ENCODE measurements at places on chromosomes 11 and 22. TPM values are rescaled to one million over a fixed set of nuclear protein-coding genes. Genes with fewer than 3 reads are reported as not detected.

GRCh38 chr11:61963282-61964057 is 4.0 kb downstream of the FTH1 start:
- H3K4me3 ChIP-seq: peak overlapping the region; percentile 86
- peaks cover 61% of the 10 kb centered on the region for H3K4me1 ChIP-seq
- H3K27ac ChIP-seq: peak overlapping the region; percentile 100

DNA sequence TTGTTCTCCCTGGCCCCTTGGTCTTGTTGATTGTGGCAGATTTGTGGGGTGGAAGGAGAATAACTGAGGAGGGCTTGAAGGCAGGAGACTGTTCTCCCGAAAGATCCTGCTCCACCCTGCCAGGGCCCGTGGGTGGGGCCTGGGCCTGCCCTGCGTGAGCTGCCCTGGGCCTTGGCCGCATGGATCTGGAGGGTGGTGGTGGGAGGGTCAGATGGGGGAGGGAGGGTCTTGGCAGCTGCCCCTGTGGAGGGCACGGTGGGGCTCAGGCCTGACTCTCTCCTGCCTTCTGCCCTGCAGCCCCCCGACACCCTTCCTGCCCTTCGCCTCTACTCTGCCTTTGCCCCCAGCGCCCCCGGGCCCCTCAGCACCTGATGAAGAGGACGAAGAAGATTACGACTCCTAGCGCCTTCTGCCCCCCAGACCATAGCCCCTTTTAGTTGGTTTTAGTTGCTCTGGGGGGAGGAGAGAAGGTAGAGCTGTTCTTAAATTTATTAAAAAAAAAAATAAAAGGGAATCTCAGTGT is 1.9 kb downstream of the DRAP1 start:
- H3K27me3 ChIP-seq: no peaks in the 10 kb centered on the region
- H3K36me3 ChIP-seq: peaks cover 30% of the 10 kb centered on the region
- no peak for DNase-seq
- H3K4me1 ChIP-seq: peaks cover 33% of the 10 kb centered on the region
- peak overlapping the region; percentile 68 for H3K4me3 ChIP-seq
- no peak overlapping the region for H3K27ac ChIP-seq

DNA sequence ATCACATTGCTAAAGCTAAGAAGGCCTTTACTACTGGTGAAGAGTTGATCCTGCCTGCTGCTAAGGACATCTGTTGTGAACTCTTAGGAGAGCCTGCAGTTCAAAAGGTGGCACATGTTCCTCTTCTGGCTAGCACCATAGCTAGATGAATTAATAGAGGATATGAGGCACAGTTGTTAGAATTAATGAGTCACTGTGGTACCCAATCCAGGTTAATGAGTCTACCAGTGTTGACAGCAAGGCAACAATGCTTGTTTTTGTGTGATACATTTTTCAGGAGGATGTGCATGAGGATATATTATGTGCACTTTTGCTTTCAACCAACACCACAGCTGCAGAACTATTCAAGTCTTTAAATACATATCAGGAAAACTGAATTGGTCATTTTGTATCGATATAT is 12.0 kb downstream of the C11orf58 start:
- DNase-seq: no peak
- no peak overlapping the region for H3K4me3 ChIP-seq
- peaks cover 62% of the 10 kb centered on the region for H3K36me3 ChIP-seq
- H3K27ac ChIP-seq: no peak overlapping the region
- H3K27me3 ChIP-seq: no peaks in the 10 kb centered on the region

DNA sequence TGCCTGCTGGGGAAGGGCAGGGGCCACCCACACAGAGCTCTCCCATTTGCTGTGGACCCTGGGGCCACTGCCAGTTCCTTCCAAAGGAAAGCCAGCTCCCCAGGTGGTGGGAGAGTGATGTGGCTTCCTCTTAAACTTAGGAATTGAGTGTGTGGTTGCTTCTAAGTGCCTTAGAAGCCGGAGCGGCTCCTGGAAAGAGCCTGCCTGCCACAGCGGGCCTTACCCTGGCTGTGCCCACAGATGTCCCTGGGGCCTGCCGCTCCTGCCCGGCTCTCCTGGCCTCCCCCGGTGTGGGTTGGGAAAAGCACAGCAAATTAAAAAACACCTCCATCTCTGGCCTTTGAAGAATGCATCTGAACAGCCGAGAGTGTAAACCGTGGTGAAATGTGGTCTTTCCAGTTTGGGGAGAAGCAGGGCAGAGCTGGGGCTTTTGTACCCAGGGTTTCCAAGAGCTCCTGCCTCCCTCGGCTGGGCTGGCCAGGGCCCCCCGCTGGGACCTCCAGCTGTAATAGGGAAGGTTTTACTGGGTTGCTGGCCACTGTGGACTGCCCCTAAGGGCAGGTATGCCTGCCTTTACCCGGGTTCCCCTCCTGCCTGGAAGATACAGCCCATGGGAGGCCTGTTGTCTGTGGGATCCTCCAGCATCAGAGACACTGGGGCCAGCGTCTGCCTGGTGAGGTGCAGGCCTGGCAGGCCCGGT is 30.2 kb downstream of the LRP5 start:
- no peak for DNase-seq
- H3K27me3 ChIP-seq: no peaks in the 10 kb centered on the region
- H3K4me3 ChIP-seq: no peak overlapping the region
- peaks cover 97% of the 10 kb centered on the region for H3K4me1 ChIP-seq
- peak overlapping the region; percentile 83 for H3K27ac ChIP-seq
- no peaks in the 10 kb centered on the region for H3K36me3 ChIP-seq

- peaks cover 91% of the 10 kb centered on the region for H3K27me3 ChIP-seq
- DNase-seq: peak; percentile 96
- peaks cover 55% of the 10 kb centered on the region for H3K4me1 ChIP-seq
- H3K36me3 ChIP-seq: peaks cover 5% of the 10 kb centered on the region
Measured at GRCh38 chr11:124758355-124759265, 3.5 kb downstream of the ESAM start.

DNA sequence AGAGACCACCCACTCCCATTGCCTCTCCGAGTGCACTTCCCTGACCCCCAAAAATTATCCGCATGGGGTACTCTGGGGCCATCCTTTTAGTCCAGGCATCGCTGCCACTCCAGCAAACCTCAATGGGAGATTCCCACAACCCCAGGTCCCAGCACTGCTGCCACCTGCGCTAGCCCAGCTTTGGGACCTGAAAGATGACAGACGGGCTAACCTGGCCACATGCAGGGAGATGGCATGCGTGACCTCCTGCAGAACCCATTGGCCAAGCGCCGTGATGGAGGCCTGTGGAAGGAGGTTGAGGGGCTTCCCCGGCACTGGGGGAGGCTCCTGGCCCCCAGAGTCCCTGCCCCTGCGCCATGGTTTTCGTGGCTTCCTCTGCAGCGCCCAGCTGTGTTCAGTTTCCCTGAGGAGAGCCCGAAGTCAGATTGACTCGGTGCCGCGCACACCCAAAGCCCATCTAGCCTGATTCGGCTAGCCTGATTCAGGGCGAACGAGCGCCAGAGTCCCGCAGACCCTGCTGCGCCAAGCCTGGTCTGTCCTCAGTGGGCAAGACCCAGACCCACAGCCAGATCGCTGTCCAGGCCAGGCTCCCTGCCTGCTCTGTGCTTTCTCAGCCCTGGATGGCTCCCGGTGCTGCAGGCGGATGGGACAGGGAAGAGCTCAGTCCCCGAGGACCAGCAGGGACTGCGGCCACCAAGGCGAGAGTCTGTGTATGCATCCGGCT is 751 bp upstream of the WNT7B start:
- H3K36me3 ChIP-seq: no peaks in the 10 kb centered on the region
- peaks cover 48% of the 10 kb centered on the region for H3K27me3 ChIP-seq
- H3K4me3 ChIP-seq: peak overlapping the region; percentile 40
- DNase-seq: no peak
- H3K27ac ChIP-seq: no peak overlapping the region

- H3K4me3 ChIP-seq: peak overlapping the region; percentile 92
- no peaks in the 10 kb centered on the region for H3K36me3 ChIP-seq
- H3K27ac ChIP-seq: peak overlapping the region; percentile 91
- peaks cover 56% of the 10 kb centered on the region for H3K4me1 ChIP-seq
- DNase-seq: no peak
Measured at GRCh38 chr22:19121631-19122142, 525 bp downstream of the DGCR2 start.

DNA sequence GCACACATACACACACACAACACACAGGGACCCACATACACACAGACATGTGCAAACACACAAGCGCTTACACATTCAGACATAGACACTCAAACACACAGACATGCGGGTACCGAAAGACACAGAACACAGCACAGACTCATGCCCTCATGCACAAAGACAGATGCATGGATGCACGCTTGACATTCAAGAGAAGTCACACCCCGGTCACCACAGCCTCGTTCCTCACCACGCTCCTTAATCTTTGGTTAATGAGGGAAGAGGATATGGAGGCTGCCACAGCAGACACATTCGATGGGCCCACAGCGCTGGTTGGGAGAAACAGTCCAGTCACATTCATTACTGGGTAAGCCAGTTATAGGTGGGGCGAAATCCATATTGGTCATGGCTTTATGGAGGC is 51.9 kb upstream of the EIF3D start:
- DNase-seq: no peak
- H3K4me1 ChIP-seq: no peaks in the 10 kb centered on the region
- no peaks in the 10 kb centered on the region for H3K36me3 ChIP-seq

DNA sequence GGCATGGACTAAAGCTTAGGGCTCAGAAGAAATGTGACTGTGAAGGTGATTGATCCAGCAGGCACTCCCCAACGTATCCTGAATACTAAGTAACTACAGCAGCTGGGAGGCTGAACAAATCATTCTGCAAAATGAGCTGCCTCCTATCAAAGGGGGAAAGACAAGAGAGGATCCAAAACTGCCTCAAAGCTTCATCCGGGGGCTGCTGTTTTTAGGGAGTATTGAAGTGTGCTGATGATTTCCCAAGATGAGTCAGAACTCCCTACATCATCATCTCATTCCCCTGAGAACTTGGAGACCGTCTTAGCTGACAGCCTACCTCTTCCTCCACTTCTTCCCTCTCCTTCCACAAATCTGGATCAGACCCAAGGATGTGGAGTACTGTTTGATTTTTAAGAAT is 108.4 kb upstream of the GRAMD1B start:
- H3K4me1 ChIP-seq: no peaks in the 10 kb centered on the region
- no peak for DNase-seq
- H3K4me3 ChIP-seq: no peak overlapping the region
- peaks cover 24% of the 10 kb centered on the region for H3K27me3 ChIP-seq
- H3K27ac ChIP-seq: no peak overlapping the region

DNA sequence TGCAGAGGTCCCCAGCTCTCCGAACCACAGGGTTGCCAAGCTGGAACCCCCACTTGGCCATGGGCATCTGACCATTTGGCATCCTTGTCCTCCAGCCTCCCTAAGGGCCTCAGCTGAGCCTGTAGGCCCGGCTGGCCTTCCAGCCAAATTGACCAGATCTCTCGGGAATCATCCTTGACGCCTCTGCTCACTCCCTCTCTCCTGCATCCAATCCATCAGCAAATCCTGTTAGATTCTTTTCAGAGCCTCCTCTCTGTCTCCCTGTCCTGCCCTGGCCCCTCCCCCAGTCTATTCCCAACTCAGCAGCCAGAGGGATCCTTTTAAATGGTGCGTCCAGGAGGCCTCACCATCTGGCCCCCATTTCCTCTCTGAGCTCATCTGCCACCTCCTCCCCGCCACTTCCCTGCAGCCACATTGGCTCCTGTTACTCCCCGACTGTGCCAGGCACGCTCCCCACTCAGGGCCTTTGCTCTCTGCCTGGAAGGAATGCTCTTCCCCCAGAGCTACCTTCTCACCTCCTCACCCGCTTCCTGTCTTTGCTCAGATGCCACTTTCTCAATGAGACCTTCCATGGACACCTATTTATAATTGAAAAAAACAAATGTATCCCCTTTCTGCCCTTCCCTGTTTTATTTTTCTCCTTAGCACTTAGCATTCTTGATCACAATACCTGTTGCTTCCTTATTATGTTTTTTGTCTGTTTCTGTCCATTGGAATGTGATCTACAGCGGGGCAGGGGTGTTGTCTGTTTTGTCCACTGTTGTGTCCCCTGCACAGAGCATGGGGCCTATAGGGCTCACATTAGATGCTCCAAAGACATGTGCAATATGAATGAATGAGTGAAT is 78.1 kb downstream of the NFAM1 start:
- DNase-seq: no peak
- no peak overlapping the region for H3K27ac ChIP-seq
- peaks cover 16% of the 10 kb centered on the region for H3K4me1 ChIP-seq
- H3K27me3 ChIP-seq: no peaks in the 10 kb centered on the region

DNA sequence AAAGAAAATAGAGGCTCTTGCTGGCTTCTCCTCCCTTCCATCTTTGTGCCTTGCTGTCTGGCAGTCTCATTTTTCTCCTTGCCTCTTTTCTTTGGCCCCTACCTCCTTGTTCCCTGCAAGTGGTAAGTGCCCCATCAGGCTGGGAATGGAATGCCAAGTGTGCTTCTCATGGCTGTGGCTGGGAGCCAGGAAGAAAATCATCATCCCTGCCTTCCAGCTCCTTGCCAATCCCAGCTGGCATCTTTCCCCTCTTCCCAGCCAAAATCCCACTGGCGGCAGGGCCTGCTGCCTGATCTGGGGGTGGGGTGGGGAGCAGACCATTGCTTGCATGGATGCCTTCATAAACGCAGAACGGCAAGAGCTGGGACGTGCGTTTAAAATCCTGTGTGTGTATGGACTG is 27.0 kb upstream of the SLC25A18 start:
- H3K27me3 ChIP-seq: no peaks in the 10 kb centered on the region
- no peak overlapping the region for H3K27ac ChIP-seq
- no peak for DNase-seq
- H3K4me1 ChIP-seq: peaks cover 13% of the 10 kb centered on the region
- H3K4me3 ChIP-seq: no peak overlapping the region
- H3K36me3 ChIP-seq: no peaks in the 10 kb centered on the region

- peaks cover 8% of the 10 kb centered on the region for H3K4me1 ChIP-seq
- H3K27ac ChIP-seq: no peak overlapping the region
- peaks cover 7% of the 10 kb centered on the region for H3K27me3 ChIP-seq
- DNase-seq: no peak
- H3K4me3 ChIP-seq: no peak overlapping the region
Measured at GRCh38 chr11:107570015-107570414, 4.5 kb upstream of the ALKBH8 start.

DNA sequence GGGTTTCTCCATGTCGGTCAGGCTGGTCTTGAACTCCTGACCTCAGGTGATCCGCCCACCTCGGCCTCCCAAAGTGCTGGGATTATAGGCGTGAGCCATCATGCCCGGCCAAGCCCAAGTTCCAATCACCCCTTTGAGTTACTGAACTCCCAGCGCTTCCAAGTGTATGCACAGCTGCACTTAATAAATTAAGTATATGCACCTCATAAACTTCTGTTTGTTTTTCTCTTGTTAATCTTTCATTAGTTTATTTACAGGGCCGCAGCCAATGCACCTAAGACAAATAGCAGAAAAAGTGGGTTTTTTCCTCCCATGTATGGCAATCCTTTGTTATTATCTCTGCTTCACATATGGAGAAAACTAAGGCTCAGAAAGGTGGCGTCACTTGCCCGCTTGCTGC is 21.3 kb downstream of the SYN3 start:
- H3K36me3 ChIP-seq: no peaks in the 10 kb centered on the region
- no peak for DNase-seq
- H3K4me1 ChIP-seq: no peaks in the 10 kb centered on the region
- no peak overlapping the region for H3K4me3 ChIP-seq
- H3K27ac ChIP-seq: no peak overlapping the region

The POU2AF2 gene
- total RNA-seq: not detected

The HBD gene
- not detected for total RNA-seq

The PGM2L1 gene
- 6.4 TPM for total RNA-seq

The OR8D4 gene
- total RNA-seq: not detected

The PIWIL4 gene
- 3.7 TPM for total RNA-seq

The SCN2B gene
- 0.69 TPM for total RNA-seq

The GLYATL1 gene
- total RNA-seq: not detected

The MPEG1 gene
- 17.4 TPM for total RNA-seq

The PIK3IP1 gene
- total RNA-seq: 34.5 TPM
